Memory B cell (primary cell): ENCODE measurements at places on chromosomes 2 and 18.

- H3K36me3 ChIP-seq: no peaks in the 10 kb centered on the region
- H3K27ac ChIP-seq: no peak overlapping the region
- H3K27me3 ChIP-seq: no peaks in the 10 kb centered on the region
- no peak for DNase-seq
- no peak overlapping the region for H3K4me3 ChIP-seq
Observed at GRCh38 chr2:125961739-125962138, 694.2 kb upstream of the GYPC start.

- H3K4me3 ChIP-seq: no peak overlapping the region
- H3K36me3 ChIP-seq: no peaks in the 10 kb centered on the region
- DNase-seq: no peak
- H3K4me1 ChIP-seq: no peaks in the 10 kb centered on the region
Observed at GRCh38 chr2:119483395-119483753, 40.9 kb downstream of the SCTR start.

- no peak overlapping the region for H3K27ac ChIP-seq
- no peaks in the 10 kb centered on the region for H3K4me1 ChIP-seq
- H3K27me3 ChIP-seq: peaks cover 18% of the 10 kb centered on the region
- DNase-seq: no peak
- H3K36me3 ChIP-seq: no peaks in the 10 kb centered on the region
- no peak overlapping the region for H3K4me3 ChIP-seq
Observed at GRCh38 chr2:165969227-165969626, 15.7 kb upstream of the TTC21B start.

GRCh38 chr2:20647738-20648137 lies 3.2 kb downstream of the HS1BP3 start:
- H3K4me3 ChIP-seq: no peak overlapping the region
- H3K27ac ChIP-seq: no peak overlapping the region
- peaks cover 12% of the 10 kb centered on the region for H3K36me3 ChIP-seq

DNA sequence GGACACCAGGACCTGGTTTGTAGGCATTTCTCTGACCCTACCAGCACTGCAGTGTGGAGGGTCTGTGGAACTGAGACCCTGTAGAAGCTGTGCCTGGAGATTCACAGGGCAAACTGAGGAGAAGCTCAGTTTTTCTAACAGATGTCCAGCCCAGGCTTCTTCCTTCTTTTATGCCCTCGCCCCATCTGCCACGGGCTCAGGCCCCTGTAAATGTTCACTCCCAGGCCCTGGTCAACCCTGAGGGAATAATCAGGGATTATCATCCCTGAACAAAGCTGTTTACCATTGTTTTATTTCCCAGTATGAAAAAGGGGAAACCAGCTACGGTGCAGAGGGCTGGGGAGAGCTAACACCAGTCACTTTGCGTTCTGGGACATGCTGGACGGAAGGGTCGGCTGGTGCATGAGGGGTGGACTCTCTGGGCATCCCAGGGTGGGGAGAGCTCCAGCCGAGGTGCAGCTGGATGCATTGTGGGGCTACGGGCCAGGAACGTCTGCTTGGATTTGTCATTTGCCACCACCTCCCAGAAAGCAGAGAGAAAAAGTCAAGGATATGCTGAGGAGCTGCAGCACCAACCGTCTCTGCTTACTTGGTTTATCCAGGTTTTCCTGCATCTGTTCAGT lies 183.8 kb downstream of the TFCP2L1 start:
- no peak overlapping the region for H3K4me3 ChIP-seq
- no peaks in the 10 kb centered on the region for H3K36me3 ChIP-seq
- no peak overlapping the region for H3K27ac ChIP-seq
- H3K27me3 ChIP-seq: peaks cover 16% of the 10 kb centered on the region
- H3K4me1 ChIP-seq: no peaks in the 10 kb centered on the region
- DNase-seq: no peak

- H3K4me1 ChIP-seq: peaks cover 54% of the 10 kb centered on the region
- peak overlapping the region; percentile 58 for H3K4me3 ChIP-seq
- H3K36me3 ChIP-seq: peaks cover 16% of the 10 kb centered on the region
- DNase-seq: no peak
- no peaks in the 10 kb centered on the region for H3K27me3 ChIP-seq
Observed at GRCh38 chr2:174590928-174591648, 6.5 kb downstream of the WIPF1 start.

- no peak overlapping the region for H3K27ac ChIP-seq
- H3K36me3 ChIP-seq: peaks cover 7% of the 10 kb centered on the region
Observed at GRCh38 chr2:30068067-30068466, 78.7 kb upstream of the YPEL5 start.

- no peak overlapping the region for H3K4me3 ChIP-seq
- H3K4me1 ChIP-seq: no peaks in the 10 kb centered on the region
- peaks cover 23% of the 10 kb centered on the region for H3K36me3 ChIP-seq
- DNase-seq: no peak
- H3K27me3 ChIP-seq: no peaks in the 10 kb centered on the region
- no peak overlapping the region for H3K27ac ChIP-seq
Observed at GRCh38 chr2:148218326-148219075, 197.6 kb downstream of the MBD5 start.

GRCh38 chr18:75784390-75784789 lies 356.9 kb upstream of the SMIM21 start:
- H3K4me1 ChIP-seq: no peaks in the 10 kb centered on the region
- no peaks in the 10 kb centered on the region for H3K36me3 ChIP-seq
- no peak for DNase-seq
- H3K27me3 ChIP-seq: peaks cover 4% of the 10 kb centered on the region

GRCh38 chr2:241007880-241008710 lies 9.7 kb downstream of the SNED1 start:
- H3K4me3 ChIP-seq: no peak overlapping the region
- H3K27ac ChIP-seq: no peak overlapping the region
- peaks cover 7% of the 10 kb centered on the region for H3K4me1 ChIP-seq
- H3K27me3 ChIP-seq: peaks cover 17% of the 10 kb centered on the region
- peaks cover 6% of the 10 kb centered on the region for H3K36me3 ChIP-seq
- DNase-seq: no peak

DNA sequence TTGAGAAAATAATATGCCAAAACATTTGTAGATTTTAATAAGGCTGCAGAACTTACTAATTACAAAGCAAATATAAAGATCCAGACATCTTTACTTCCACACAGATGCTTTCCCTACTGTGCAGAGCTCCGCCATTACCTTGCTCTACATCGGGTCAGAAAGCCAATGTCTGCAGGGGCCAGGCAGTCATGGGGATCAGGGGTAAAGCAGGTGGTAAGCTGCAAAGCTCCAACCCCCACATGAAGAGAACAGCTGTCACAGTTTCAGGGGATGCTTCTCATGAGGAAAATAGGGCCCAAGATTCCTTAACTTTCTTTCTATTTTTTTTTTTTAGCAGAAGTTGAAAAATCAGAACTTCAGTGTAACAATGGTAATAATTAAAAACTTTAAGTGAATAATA lies 102.7 kb downstream of the DCC start:
- H3K4me1 ChIP-seq: no peaks in the 10 kb centered on the region
- no peaks in the 10 kb centered on the region for H3K36me3 ChIP-seq
- H3K27ac ChIP-seq: no peak overlapping the region
- H3K27me3 ChIP-seq: no peaks in the 10 kb centered on the region

GRCh38 chr2:19936203-19936602 lies 34.4 kb upstream of the TTC32 start:
- no peaks in the 10 kb centered on the region for H3K27me3 ChIP-seq
- no peaks in the 10 kb centered on the region for H3K4me1 ChIP-seq
- H3K4me3 ChIP-seq: no peak overlapping the region
- H3K27ac ChIP-seq: peak overlapping the region; percentile 60
- peaks cover 16% of the 10 kb centered on the region for H3K36me3 ChIP-seq
- DNase-seq: no peak

DNA sequence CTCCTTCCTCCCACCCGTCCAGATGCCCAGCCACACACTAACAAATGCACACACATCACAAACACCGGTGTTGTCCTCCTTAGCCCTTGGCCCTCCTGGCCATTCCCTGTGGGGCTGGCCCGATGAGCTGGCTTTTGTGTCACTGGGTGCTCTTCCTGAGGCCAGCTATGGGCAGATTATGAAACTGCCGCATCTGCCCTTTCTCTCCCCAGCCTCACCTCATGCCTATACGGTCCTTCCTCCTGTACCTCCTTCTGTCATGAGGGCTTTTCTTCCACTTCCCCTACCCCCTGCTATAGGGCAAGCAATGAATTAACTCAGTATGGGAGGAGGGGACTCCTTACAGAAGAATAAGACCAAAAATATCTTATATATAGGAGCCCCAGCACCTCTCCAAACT lies 10.3 kb upstream of the INO80C start:
- no peak overlapping the region for H3K27ac ChIP-seq
- H3K36me3 ChIP-seq: no peaks in the 10 kb centered on the region
- H3K4me3 ChIP-seq: no peak overlapping the region
- peaks cover 3% of the 10 kb centered on the region for H3K27me3 ChIP-seq
- H3K4me1 ChIP-seq: peaks cover 10% of the 10 kb centered on the region

GRCh38 chr2:229273723-229274338 lies 2.7 kb upstream of the PID1 start:
- no peak overlapping the region for H3K27ac ChIP-seq
- H3K4me3 ChIP-seq: no peak overlapping the region
- H3K27me3 ChIP-seq: peaks cover 12% of the 10 kb centered on the region
- no peak for DNase-seq

GRCh38 chr2:174326161-174327020 lies 8.4 kb upstream of the SP9 start:
- no peaks in the 10 kb centered on the region for H3K36me3 ChIP-seq
- DNase-seq: peak; percentile 3
- H3K4me3 ChIP-seq: peak overlapping the region; percentile 82
- H3K4me1 ChIP-seq: peaks cover 16% of the 10 kb centered on the region

- no peak overlapping the region for H3K27ac ChIP-seq
- DNase-seq: no peak
- H3K36me3 ChIP-seq: no peaks in the 10 kb centered on the region
Observed at GRCh38 chr2:133516405-133517026, 51.7 kb downstream of the NCKAP5 start.

DNA sequence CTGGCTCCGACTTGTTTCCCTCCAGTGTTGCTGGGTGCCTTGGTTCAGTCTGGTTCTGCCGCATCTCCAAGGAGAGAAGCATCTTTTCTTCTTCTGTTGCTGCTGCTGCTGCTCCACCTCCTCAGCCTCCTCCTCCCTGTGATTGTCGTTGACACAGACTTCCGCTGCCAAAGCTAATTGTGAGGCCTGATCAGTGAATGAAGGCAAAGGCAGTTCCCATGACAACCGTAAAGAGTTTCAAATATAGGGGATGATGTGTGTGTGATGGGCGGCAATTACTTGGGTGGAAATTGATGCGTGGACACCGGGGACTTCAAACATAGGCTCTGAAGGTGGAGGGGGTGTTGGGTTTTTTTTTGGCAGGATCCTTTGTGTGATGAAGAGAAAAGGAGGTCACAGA lies 13.7 kb downstream of the TET3 start:
- H3K4me1 ChIP-seq: peaks cover 69% of the 10 kb centered on the region
- no peak overlapping the region for H3K4me3 ChIP-seq
- DNase-seq: no peak
- no peaks in the 10 kb centered on the region for H3K27me3 ChIP-seq

DNA sequence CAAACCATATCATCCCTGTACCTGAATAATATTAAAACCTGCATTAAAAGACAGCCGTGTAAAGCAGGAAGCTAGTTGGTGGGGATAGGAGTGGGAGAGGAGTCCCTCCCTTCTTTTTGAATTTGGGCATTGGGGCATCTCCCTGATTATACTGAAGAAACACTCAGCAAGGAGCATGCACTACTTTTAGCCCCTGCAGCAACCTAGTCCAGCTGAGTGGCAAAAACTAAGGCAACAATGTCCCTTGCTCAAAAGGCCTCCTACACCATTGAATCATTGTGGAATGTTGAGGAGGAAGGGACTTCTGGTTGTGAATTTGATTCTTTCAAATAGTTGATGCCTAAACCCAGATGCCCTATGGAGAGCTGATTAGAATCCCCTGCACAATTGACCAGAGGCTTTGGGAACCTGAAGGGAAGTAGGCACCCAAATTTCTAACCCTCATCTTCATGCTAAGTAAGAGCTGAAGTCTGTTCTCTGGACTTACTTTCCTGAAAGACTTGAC lies 111.7 kb downstream of the DDX1 start:
- no peak overlapping the region for H3K27ac ChIP-seq
- no peaks in the 10 kb centered on the region for H3K4me1 ChIP-seq
- no peak overlapping the region for H3K4me3 ChIP-seq
- H3K36me3 ChIP-seq: no peaks in the 10 kb centered on the region
- H3K27me3 ChIP-seq: peaks cover 7% of the 10 kb centered on the region

DNA sequence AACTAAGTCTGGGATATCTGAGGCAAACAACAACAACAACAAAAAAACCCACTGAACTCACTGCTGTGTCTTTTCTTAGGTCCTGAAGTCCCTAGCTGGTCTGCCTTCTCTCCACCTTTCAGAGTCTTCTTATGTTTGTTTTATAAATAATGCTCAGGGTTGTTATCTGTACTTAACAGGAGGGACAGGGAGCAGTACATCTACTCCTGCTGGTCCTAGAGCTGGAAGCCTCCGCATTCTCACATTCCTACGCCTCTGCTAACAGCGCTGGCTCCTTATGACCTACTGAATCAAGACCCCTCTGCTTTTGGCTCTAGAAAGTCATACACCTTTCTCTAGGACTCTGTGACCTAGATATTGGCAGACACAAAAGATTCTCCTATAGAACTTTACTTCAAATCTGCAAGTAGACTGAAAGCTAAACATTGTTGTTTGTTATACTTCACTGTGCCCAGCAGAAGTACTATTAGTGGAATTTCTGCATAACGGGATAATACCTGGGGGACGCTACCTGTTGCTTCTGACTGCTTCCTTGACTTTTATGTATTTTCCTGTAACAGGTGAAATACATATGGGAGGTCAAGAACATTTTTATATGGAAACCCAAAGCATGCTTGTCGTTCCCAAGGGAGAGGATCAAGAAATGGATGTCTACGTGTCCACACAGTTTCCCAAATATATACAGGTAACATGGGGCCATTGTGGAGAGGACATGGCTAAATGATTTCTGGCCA lies 48.6 kb downstream of the AOX1 start:
- H3K27me3 ChIP-seq: peaks cover 14% of the 10 kb centered on the region
- DNase-seq: no peak
- H3K4me1 ChIP-seq: no peaks in the 10 kb centered on the region
- H3K4me3 ChIP-seq: no peak overlapping the region
- no peak overlapping the region for H3K27ac ChIP-seq

- peaks cover 18% of the 10 kb centered on the region for H3K36me3 ChIP-seq
- DNase-seq: no peak
Observed at GRCh38 chr2:134144651-134145050, 109.2 kb upstream of the MGAT5 start.

- H3K27me3 ChIP-seq: peaks cover 5% of the 10 kb centered on the region
- no peaks in the 10 kb centered on the region for H3K4me1 ChIP-seq
- no peak overlapping the region for H3K27ac ChIP-seq
- H3K36me3 ChIP-seq: no peaks in the 10 kb centered on the region
- H3K4me3 ChIP-seq: no peak overlapping the region
Observed at GRCh38 chr2:229543176-229543873, 171.0 kb downstream of the DNER start.
